H1 (cell line): ENCODE measurements at places on chromosomes 4 and X. TPM values are rescaled to one million over a fixed set of nuclear protein-coding genes. Genes with fewer than 3 reads are reported as not detected.

The TRIM61 gene
- total RNA-seq: 4.1 and 5.0 TPM in 2 replicates

The HTR2C gene
- 1.5 and 2.0 TPM in 2 replicates for total RNA-seq

The DCAF12L2 gene
- 0.99 and 1.1 TPM in 2 replicates for total RNA-seq

The GJB1 gene
- total RNA-seq: not detected in 2 replicates

The SSX2 gene
- not detected in 2 replicates for total RNA-seq
